HCEC 1CT (cell line): ENCODE measurements at places on chromosomes 5 and 9.
A peak's percentile ranks its signal among the peaks of the same experiment; 100 is the strongest.

DNA sequence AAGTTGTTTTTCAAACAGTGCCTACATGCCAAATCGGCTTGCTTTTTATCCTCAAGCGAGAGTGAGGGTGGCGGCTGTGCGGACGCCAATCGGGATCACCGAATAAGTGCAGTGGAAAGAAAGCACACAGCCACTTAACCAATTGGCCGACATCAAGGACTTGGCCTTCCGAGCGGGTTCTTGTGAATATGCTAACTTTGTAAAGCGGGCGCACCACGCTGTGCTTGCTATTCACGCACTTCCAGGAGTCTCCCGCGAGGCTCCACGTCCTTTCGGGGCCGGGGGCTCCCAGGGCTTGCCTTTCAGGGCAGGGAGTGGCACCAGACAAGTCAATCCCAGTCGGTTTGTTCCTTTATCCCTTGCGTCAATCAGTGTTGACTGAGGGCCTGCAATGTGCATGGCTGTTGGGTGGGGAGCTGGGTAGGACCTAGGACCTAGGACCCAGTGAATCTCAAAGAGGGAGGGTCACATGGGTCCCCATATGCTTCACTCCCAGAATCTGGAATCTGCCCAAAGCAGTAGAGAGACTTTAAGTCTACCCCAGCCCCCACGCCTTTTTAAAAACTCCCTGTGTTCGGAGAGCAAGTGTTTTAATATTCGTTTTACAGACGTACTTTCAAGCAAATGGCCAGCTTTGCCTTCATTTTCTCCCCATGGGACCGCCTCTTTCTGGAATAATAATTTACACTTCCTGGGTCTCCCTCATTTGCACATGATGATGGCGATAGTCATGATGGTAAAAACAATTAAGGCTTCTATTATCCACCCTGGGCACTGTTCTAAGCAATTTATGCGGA is 2.0 kb upstream of the GCNT4 start:
- DNase-seq = peak; percentile 8

DNA sequence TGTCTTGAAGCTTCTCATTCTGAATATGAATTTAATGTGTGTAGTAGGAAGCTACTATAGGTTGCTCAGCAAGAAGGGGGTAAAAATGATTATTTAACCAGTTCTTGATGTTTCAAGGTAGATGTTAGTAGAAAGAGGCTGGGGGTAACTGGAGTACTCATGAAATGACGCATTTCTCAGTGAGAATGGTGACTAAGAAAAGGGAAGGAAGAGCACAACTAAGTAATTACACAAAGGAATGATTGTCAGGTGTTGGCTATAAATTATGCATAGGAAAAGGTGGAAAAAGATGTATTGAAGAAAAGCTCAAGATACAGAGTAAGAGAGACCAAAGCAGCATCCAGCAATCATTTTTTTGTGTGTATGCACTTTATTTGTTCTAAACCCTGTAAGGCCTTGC is 1.4 kb upstream of the PSIP1 start:
- no peak for DNase-seq

GRCh38 chr9:131349522-131349880 is 44.4 kb upstream of the PRRC2B start:
- no peak for DNase-seq

- no peak for DNase-seq
Observed at GRCh38 chr9:75500479-75500878, 390.0 kb upstream of the PCSK5 start.

GRCh38 chr9:109717342-109717741 is 62.7 kb upstream of the PALM2AKAP2 start:
- no peak for DNase-seq

DNA sequence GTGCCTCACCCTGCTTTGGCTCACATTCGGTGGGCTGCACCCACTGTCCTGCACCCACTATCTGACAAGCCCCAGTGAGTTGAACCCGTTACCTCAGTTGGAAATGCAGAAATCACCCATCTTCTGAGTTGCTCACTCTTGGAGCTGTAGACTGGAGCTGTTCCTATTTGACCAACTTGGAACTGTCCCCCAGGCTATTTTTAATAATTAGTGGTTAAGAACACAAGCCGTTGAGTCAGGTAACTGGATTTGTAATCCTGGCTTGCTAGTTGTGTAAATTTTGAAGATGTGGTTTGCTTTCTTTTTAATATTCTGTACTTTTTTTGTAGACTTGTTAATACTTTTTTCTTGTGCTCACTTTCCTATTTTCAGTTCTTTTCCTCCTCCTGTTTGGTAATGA is 81.2 kb downstream of the CNTLN start:
- DNase-seq = no peak

DNA sequence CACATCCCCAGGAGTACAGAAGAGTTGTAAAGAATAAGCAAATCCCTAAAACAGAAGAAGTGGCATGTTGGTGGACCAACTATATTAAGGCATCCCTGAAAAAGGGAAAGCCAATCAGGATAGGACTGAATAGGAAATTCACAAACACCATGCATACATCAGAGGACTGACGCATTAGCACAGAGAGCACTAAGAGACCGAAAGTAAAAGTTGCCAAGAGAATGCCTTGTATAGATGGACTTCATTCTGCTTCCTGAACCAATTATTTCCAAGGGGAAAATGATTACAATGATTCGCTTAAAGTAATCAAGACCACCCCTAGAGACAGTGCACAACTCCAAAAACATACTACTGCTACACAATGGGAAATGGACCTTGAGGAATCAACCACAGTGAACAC is 33.5 kb downstream of the SHC3 start:
- DNase-seq = no peak

DNA sequence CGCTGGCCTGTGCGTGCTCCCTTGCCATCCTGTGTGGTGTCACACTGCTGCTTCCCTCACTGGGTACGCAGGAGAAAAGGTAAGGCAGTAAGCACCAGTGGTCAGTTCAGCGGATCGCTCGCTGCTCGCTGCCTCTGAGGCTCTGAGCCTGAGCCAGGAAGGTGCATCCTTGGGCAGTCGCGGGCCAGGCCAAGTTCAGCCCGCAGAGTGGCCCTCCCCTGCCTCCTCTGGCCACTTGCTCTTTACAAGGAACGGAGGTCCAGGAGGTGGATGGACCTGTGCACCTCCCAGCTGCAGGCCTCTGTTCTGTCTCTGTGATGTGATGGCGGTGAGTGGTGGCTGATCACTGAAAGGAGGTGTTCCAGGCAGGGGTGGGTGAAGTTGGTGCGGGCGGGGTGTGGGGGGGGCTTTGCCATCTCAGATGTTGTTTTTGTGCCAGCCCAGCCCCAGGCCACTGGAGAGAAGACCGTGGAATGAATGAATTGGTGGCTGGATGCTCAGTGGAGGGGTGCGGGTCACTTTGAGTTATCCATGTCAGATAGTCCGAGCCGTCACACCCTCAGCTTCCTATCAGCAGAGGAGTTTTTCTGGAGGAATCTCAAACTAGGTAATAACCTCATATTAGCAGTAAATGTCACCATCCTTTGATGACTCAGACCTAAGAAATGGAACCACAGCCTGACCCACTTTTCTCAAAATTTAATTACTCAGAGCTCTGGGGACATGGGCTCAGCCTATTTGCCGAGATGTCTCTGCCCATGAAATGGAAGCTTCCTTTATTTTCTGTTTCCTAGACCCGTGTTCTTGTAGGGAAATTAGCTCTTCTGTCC is 7.3 kb downstream of the COL5A1 start:
- DNase-seq = peak; percentile 56

DNA sequence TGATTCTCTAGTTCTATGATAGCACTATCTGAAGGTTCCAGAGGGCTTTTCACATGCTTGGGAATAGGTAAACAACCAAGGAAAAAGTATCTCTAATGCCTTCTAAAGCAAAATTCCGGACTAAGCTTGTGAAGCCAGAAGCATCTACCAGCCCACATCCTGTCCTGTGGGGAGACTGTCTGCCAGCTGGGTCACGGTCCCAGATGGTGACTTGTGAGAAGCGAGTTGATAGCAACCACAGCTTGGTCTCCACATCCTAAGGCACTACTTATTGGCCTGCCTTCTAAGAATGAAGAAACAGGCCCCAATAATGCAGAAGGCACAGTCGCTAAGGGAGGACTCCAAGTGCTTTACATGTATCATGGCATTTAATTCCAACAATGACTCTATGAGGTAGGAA is 184.1 kb upstream of the ADRA1B start:
- DNase-seq = no peak

DNA sequence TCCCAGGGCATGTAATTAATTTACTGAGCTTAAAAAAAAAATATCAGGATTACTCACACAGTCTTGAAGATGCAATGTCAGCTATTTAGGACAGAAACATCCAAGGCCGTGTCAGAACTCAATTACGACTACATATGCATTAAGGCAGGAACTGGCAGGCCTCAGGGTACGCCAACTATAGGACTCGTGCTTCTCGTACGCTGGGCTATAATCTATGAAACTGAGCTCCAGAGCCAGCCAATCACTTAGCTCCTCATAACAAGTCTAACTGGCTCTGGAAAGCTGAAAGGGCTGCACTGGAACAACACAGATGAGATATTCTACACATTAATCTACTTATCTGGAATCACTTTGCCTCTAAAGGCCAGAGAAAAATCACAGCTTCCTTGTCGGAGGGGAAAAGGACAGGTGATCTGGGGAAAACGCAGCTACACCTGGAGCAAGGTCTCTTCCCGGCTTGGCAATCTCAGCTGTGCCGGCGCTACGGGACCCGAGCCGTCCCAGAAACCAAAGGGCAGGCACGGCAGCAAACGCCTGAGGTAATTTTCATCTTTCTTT is 212.0 kb downstream of the DEPDC1B start:
- DNase-seq = no peak

DNA sequence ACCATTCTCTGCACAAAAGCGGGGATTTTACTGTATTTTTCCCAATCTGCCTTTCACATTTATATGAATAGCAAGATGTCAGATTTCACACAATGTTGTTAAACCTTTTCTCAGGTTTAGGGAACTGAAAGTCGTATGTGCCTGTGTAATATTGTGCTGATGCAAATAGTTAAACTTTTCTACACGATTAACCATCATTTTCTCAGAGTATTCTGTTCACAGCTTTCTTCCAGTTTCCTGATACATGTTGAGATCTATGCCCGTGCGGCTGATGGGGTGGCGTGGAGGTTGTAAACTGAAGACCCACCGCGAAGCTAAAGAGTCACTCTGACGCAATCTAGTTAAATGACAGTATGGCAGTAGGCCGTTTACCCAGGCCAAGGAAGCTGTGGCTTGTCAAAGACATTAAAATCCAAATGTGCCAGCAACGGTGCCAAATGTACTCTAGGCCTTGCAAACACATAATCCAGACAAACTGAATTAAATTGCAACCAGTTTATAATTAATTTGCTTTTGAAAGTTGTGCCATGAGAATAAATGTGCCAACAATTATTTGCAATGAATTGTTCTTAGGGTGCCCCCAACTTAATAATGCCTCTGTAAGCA is 145.7 kb downstream of the EBF1 start:
- no peak for DNase-seq
